ENCODE measurements at places on chromosomes 2 and 18.
A peak's percentile ranks its signal among the peaks of the same experiment; 100 is the strongest.

- DNase-seq, result no peak
These were observed 55.0 kb downstream of the ABCB11 start for GRCh38 chr2:168976034-168976654.

DNA sequence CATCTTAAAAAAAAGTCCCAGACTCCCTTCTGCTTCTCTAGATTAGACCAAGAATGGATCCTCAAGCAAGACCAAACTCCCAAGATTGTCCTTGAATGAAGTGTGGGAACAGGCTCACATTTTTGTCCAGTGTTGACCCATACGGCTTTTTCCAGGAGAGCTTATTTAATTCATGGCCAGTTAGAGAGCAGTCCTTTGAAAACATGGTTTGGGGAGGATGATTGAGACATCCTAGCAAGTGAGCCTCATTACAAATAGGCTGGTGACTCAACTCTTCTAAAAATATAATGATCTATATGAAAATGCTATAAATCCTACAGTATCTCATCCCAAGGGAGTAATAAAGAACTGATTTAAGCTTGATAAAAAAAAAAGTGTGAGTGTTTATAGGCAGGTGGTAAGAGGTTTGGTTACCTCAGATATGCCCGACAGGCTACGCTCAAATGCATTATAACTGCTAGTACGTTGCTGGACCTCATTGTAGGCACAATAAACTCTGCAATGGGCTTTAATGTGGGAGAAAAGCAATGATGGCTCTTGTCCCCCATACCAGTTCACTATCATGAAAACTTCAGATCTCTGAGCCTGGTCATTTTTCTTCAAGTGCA, 17.0 kb downstream of the ANKRD29 start:
- DNase-seq, result no peak

- DNase-seq, result peak; percentile 31
These were observed 41.6 kb downstream of the LRRC30 start for GRCh38 chr18:7272311-7273049.

DNA sequence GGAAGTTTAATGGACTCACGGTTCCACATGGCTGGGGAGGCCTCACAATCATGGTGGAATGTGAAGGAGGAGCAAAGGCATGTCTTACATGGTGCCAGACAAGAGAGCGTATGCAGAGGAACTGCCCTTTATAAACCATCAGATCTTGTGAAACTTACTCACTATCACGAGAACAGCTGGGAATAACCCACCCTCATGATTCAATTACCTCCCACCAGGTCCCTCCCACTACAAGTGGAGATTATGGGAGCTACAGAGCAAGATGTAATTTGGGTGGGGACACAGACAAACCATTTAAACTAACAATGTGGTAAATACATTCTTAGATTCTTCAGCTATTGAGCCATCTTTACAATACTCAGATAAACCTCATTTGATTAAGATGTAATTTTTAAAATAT, 176.1 kb downstream of the SH3BP4 start:
- no peak for DNase-seq

DNA sequence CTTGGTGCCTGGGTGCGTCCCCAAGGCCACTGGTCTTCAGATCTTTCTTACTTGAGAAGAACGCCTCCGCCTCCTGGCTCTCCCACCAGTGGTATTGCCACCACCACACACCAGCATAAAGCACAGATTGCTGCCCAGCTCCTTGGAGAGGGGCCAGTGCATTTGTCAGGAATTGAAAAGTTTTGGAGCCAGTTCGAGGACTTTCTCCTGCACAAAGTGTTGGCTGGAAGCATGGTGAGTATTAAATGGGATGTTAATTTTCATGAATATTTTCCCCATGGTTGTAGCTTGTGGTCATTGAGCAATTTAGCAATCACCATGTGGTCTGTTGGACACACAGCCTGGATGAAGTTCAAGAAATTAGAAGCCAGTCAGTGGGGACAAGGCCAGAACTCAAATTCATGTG, 684.6 kb upstream of the FANCL start:
- peak; percentile 33 for DNase-seq

DNA sequence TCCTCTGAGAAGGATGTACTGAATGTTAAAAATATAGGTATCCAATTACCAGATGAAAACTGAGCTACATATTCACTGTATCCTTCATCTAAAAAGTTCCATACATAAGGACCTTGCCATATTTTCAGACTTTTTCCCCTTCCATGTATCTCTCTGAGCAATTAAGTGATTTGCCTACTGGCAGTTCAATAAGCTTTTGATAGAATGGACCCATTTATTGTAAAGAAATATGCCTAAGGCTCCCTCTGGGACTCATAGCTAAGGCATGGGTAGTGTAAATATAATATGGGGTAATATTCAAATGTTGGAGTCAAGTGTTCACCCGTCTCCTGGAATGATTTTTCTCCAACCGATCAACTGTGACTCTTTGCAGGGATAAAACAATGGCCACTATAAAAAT, 135.4 kb upstream of the FSHR start:
- DNase-seq, result no peak

- no peak for DNase-seq
These were observed 37.9 kb downstream of the SS18 start for GRCh38 chr18:26052505-26052904.

DNA sequence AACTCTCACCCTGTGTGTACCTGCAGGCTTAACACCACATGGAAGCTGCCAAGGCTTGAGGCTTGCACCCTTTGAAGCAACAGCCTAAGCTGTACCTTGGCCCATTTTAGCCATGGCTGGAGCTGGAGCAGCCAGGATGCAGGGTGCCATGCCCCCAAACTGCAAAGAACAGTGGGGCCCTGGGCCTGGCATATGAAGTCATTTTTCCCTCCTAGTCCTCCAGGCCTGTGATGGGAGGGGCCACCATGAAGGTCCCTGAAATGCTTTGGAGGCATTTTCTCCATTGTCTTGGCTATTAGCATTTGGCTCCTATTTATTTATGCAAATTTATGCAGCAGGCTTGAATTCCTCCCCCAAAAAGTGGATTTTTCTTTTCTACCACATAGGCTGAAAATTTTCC, 238.4 kb downstream of the CDCA7 start:
- no peak for DNase-seq

DNA sequence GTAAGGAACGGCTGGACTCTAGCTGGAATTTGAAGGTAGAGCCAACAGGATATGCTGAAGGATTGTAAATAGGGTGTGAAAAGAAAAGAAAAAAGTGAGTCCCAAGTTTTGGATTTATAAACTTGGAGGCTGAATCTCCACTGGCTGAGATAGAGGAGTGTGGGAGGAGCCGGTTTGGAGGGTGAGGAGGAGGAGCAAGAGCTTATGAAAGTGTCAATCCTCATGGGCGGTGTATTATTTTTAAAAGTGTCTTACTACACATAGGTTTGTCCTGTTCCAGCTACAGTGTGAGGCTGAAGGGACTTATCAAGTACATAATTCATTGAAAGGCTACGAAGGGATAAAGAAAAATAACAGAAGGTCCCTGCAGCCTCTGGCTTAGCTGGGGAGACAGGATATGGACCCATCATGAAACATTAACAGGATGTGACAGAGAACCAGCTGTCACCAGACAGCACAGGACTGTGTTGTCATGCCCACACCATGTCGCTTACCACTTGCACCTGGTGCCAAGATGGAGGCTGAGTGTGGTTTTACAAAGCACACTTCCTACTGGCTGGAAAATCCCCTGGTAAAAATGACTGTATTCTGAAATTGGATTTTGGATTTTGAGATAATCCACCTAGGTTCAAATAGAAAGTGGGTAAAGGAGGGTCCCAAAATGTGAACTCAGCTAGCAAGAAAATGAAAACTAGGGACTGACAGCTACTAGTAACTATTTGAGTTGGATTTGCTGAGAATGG, 2.5 kb upstream of the MREG start:
- no peak for DNase-seq

DNA sequence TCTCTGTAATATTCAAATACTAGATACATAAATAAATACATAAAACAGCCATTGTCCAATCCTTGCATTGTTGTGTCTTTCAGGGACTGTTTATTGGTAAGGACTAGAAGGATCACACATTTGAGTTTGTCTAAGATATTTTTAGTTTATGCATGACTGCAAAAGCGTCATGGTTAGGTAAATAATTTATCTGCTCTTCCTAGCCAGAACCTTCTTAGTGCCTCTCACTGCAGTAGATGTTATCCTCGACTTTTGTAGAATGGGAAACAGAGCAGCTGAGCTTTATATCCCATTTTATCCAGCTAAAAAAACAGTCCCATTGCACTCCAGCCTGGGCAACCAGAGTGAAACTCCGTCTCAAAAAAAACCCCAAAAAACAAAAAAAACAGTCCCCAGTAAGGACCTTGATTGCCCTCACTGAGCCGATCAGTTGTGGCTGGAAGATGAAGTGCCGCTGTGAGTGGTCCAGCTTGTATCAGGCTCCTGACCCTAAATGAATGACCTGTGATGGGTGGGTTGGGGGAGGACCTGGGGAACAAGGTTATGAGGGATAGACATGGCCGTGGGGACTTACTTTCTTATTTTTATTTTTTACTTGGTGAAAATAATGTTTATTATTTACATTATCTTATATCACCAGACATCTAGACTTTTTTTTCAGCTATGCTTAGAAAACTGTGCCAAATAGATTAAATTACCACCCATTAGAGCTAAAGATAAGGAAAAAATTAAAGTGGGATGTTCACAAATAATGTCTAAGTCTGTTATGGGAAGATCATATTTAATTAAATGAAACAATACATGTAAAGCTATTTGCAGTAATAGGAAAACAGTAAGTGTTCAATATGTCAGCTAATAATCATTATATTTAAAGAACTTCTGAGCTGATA, 10.9 kb upstream of the ADAM23 start:
- no peak for DNase-seq

GRCh38 chr18:43785158-43785557, 507.9 kb upstream of the SYT4 start:
- DNase-seq, result no peak

GRCh38 chr2:134253117-134253704, 661 bp upstream of the MGAT5 start:
- no peak for DNase-seq

DNA sequence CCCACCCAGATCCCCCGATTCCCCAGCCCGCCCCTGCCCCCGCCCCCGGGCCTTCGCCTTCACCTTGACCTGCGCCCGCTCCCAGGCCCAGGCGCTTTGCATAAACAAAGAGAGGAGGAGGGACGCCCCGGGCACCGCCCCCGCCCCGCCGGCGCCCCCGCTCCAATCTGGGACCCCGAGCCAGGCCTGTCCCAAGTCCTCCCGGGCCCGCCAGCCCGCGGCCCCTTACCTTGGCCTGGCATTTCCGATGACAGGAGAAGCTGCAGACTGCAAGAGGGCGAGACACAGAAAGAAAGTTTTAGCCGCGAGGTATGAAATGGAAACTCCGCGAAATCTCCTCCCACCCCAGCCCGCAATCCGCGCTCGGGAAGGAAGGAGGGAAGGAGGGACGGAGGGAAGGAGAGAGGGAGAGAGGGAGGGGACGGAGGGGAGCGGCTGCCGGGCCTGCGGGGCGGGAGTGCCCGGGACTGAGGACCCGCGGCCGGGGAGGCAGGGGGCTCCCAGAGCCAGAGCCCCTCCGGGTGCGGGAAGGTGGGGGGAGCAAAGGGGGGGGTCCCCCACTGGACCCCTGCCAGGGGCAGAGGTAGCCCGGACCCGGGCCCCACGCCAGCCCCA, 24.2 kb downstream of the TNS1 start:
- no peak for DNase-seq

DNA sequence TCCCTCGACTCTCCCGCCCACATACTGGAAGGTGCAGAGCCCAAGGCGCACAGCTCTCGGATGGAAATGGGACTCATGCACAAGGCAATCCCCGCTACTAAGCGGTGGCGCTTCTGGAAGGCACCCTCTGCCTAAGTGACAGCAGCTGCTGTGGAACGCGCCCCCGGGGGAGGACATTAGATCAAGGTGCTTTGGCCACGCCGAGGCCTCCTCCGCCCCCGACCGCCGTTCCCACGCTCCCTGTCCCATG, 202 bp downstream of the MCEE start:
- no peak for DNase-seq

DNA sequence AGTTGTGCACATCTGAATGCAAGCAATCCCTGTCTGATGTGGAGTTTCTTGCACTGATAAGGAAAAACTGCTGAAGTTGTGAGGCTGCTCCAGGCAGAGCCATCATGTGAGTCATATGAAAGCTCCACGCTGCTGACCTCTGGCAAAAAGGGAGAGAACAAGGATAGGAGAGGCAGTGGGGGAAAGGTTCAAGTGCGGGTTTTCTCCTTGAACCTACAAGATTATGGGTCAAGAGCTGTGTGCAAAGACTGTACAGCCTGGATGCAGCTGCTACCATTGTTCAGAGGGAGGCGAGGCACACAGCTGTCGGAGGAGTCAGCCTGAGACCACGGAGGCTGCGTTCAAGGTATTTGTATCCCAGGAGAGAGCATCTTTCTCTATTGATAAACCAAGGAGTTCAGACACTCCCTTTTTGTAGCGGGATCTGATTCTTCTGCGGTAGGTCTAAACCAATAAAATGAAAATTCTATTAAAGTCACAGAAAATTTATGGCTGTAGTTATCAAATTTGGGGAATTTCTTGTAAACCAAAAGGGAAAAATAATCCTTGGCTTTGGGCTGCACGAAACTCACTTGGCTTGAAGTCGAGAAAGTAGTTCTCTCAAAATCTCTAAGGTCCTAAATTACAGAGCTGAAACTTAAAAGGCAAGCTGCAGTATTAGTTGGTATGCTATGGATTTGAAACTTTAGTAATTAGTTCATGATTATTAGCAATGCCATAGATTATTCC, at the start of gene CDK15:
CDK15 (plus strand) TSS at position 96 of the 729 bp plus-strand sequence; CDS start at position 224, 128 bp downstream.
- DNase-seq, result no peak

DNA sequence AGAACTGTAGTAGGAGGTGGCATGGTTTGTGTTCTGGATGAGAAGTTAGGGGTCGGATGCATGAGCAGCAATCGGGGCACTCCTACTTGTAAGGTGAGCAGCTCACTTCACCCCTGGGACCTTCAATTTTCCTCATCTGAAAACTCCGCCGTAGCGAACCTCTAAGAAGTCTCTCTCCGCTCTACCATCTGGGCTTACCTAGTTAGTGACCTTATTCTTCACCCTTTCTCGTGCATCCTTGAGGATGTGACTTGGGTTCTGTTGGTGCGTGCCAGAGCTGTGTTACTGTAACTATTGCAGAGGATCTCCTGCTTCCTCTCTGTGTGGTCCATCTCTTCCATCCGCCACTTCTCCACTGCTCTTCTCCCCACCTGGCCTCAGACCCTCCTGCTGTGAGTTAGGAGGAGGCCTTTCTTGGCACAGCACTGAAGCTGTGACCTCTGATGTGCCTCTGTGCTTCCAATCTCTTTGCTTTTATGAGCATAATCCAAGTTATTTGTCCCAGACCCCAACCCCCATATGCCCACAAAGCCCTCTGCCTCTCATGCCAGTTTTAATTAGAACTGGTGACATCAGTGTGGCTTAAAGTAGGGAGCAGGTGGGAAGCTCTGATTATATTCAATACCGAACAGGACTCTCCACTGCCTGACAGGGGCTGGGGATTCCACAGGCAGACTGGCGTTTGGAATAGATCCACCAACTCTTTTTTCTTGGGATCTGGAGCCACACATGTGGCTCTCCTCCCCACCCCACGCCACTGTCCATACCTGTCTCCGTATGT, 178.4 kb downstream of the BCL2 start:
- DNase-seq, result no peak

DNA sequence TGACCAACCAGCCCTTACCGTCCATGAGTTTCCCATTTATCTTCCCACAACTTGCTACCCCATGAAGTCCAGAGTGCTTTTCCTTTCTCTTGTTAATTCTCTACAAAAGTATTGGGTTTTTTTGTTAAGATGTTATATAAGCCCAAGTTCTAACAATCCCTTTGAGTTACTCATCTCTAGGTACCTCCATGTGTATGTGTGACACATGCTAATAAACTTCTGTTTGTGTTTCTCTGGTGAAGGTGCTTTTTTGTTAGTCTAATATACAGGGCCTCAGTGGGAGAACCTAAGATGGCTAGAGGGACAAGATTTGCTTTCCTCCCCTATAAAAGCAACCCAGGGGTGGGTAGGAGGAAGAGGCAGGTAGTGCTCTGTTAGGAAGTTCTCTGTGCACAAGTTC, 31.8 kb upstream of the RMDN2 start:
- no peak for DNase-seq

Data from HFF-Myc (cell line).